ENCODE measurements at places on chromosomes 5 and 9. TPM values are rescaled to one million over a fixed set of nuclear protein-coding genes. Genes with fewer than 3 reads are reported as not detected.

Gene KCTD16
- total RNA-seq = 0.34 TPM

Gene DOCK8
- total RNA-seq = 2.7 TPM

Gene SH2D3C
- 5.4 TPM for total RNA-seq

Gene PCDHGA2
- 0.66 TPM for total RNA-seq

Gene FCN2
- not detected for total RNA-seq

Gene SH3TC2
- total RNA-seq = 0.78 TPM

Gene SPATA9
- not detected for total RNA-seq

Gene PCDHA3
- total RNA-seq = 3.4 TPM

Gene DIPK1B
- 48.9 TPM for total RNA-seq

Gene IFNA21
- not detected for total RNA-seq

Gene SPARC
- 358 TPM for total RNA-seq

Gene PLGRKT
- 19.2 TPM for total RNA-seq

Gene KCNIP1
- total RNA-seq = 0.82 TPM

Gene SLC31A2
- total RNA-seq = 1.7 TPM

Gene RANBP6
- 19.8 TPM for total RNA-seq

Gene FGF10
- total RNA-seq = 0.32 TPM

Gene UNC5A
- total RNA-seq = 10.2 TPM
